ENCODE measurements at places on chromosomes 11 and 22.
A peak's percentile ranks its signal among the peaks of the same experiment; 100 is the strongest.

GRCh38 chr11:36774603-36775002 is 176.6 kb upstream of the RAG2 start:
- no peak for DNase-seq

- DNase-seq: no peak
Measured at GRCh38 chr11:121035169-121035755, 11.4 kb downstream of the TBCEL start.

GRCh38 chr11:69134957-69135356 is 20.8 kb upstream of the SMIM38 start:
- DNase-seq: no peak

GRCh38 chr11:20243974-20244373 is 83.7 kb upstream of the DBX1 start:
- DNase-seq: no peak

DNA sequence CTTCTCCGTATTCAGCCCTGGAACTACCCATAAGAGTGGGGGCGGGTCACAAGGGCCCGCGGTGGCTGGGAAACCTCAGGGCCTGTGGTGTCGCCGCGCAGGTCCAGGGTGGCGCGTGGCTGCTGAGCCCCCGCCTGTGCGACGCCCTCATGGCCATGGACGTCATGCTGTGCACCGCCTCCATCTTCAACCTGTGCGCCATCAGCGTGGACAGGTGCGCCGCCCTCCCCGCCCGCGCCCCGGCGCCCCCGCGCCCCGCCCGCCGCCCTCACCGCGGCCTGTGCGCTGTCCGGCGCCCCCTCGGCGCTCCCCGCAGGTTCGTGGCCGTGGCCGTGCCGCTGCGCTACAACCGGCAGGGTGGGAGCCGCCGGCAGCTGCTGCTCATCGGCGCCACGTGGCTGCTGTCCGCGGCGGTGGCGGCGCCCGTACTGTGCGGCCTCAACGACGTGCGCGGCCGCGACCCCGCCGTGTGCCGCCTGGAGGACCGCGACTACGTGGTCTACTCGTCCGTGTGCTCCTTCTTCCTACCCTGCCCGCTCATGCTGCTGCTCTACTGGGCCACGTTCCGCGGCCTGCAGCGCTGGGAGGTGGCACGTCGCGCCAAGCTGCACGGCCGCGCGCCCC is 2.4 kb downstream of the DRD4 start:
- no peak for DNase-seq

- DNase-seq: no peak
Measured at GRCh38 chr11:26717771-26718170, 4.1 kb downstream of the SLC5A12 start.

- DNase-seq: no peak
Measured at GRCh38 chr11:24731554-24731953, 234.7 kb downstream of the LUZP2 start.

DNA sequence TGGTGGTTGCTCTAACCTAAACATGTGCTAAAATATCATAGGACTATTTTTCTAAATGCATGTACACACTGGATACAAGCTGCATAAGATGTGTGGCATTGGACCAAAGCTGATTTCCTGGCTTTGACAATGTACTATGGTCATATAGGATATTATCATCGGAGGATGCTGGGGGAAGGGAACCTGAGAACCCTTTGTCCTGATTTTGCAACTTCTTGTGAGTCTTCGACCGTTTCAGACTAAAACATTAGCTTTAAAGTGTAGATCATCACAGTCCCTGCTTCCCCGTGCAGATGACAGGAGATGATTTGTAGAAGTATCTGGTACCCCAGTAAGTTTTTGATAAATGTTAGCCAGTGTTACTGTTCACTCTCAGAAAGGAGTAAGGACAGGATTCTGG is 554.7 kb downstream of the MIAT start:
- DNase-seq: no peak

GRCh38 chr22:32539631-32540421 is 65.2 kb downstream of the FBXO7 start:
- peak; percentile 94 for DNase-seq

DNA sequence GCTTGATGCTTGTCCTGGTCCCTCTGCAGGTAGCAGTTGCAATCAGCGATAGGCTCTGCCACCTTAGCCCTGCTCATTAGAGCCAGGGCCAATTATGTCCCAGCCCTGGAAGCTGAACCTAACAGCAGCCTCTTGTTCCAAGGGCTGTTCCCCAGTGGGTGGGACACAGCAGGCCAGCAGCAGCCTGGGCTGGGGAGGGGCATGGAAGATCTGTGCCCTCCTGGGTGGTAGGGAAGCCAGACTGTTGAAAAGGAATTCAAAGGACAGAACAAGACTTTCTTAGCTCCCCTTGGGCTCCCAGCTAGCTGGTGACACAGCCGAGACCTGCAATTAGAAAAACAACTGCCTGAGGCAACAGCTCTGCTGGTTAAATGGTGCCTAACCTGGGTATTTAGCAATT is 17.4 kb downstream of the DRD2 start:
- DNase-seq: no peak

DNA sequence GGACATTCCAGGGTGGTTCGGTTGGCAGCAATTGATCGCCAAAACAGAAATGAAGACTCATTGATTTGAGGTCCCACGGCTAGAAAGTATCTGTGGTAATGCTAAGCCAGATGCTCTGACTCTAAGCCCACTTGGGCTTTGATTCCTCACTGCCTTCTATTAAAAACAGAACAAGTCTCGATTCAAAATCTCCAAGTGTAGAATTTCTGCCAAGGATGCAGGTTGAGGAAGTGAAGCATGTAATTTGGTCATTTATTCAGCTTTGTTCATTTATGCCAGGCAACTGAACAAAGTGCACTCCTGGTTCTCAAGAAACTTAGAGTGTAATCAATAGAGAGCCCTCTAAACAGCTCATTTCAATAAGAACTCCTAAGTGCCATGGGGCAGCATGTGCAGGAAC is 2.3 kb upstream of the CEP295 start:
- no peak for DNase-seq

DNA sequence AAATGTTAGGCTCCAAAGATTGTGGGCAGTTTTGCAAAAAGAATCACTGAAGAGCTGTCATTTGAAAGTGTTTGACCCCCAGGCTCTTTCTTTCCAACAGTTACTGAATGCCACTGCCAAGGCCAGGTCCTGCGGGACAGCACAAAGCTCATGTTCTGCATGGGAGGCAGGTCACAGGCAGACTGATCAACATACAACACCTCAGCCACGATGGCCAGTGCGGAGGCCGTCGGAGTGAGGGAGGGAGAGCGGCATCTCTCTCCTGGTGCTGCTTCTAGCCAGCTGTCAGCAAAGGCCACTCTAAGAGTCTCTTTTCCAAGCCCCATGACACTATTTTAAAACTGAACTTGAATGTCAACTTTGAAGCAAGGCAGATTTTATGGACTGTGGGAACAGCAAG is 49.9 kb downstream of the ARFGAP3 start:
- DNase-seq: no peak

- DNase-seq: no peak
Measured at GRCh38 chr11:124865181-124865901, at the start of gene ROBO3. Gene ROBO3, plus strand, starts transcription at chr11:124865432. Its CDS starts 146 bp downstream, at chr11:124865578.

- DNase-seq: peak; percentile 72
Measured at GRCh38 chr11:115939731-115940421, 435.7 kb upstream of the CADM1 start.

GRCh38 chr11:77144857-77145428 is 16.9 kb downstream of the MYO7A start:
- no peak for DNase-seq

GRCh38 chr11:94725097-94725496 is 43.1 kb upstream of the AMOTL1 start:
- no peak for DNase-seq

DNA sequence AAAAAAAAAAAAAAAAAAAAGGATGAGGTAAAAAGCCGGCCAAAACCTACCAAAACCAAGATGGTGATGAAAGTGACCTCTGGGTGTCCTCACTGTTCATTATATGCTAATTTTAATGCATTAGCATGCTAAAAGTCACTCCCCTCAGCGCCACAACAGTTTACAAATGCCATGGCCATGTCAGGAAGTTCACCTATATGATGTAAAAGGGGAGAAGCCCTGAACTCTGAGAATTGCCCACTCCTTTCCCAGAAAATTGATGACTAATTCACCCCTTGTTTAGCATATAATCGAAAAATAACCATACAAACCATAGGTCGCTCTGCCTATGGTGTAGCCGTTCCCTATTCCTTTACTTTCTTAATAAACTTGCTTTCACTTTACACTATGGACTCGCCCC is 11.1 kb downstream of the C11orf96 start:
- no peak for DNase-seq

DNA sequence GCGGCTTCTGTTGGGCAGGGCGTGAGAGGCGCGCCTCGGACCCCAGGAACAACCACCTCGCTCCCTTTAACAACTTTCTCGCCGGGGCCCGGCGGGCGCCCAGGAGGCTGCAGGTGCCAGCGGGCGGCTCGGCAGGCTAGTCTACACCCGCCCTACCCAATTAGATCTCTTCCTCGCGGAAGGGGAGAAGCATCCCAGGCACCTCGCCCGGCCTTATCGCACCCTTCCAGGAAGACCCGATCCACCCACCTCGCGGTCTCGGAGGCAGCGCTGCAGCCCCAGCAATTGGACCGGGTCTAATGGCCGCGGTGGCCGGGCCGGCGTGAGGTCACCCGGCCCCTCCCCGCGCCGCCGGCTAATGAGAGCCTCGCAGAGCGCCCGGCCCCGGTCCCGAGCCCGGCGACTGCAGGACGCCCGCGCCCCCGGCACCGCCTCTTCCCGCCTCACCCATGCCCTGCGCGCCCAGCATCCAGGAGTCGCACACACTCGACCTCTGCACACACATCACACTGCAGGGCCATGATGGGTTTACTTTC is at the start of gene PLAAT3:
Gene PLAAT3 (minus strand): TSS at position 298 of the 536 bp plus-strand sequence. CDS start 419 bp downstream, outside the sequence.
- DNase-seq: peak; percentile 35

DNA sequence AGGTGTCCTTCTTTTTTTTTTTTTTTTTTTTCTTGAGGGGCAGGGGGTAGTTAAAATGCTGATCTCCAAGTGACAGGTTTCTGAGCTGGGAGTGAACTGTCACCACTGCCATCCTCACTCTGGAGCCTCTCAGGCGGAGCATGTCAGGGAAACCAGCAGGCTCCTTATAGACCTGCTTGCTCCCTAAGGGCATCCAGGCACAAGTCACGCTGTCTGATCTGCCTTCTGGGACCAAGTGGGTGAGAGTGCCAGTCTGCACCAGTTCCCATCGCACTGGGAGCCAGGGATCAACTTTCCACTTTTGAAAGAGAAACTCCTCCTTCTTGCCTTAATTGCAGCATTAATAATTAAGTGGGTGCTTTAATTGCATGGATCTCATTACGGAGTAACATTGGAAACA is 537.9 kb upstream of the CADM1 start:
- no peak for DNase-seq

GRCh38 chr22:44085743-44086270 is 61.7 kb downstream of the PARVB start:
- peak; percentile 34 for DNase-seq

DNA sequence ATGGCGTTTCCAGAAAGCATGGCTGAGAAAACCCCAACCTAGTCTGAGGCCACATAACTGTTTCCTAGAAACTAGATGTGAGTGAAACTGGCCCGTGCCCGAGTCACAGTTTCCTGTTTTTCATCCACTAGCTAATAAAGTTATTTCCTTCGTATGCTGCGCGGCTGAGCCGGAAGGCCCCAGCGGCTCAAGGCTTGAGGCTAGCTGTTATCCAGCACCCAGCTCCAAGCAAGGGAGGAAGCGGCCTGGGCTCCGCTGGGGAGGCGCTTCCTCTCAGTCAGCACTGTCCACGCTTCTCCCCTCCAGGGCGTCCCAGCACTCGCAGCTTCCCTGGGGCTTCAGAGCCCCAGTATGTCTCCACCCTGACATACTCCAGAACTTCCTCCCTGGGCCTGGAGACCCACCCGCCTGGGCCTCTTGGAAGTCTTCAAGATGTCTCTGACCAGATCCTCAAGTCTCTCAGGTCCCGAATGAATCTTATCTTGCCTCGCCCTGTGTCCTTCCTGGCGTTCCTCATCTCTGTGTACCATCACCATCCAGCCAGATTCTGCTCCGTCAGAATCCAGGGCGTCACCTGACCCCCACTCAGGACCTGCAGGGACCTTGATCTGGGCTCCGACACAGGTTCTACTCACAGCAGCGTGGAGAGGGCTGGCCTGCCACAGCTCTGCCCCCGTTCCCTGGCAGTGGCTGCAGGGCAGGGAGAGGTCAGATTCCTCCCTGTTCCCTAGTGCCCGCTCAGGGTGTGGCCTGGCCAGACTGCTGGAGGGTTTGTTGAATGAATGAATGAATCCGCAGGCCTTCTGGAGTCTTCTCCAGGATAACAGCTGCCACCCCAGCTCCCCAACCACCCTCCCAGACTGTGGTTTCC is 81.9 kb downstream of the LRRC32 start:
- peak; percentile 47 for DNase-seq

DNA sequence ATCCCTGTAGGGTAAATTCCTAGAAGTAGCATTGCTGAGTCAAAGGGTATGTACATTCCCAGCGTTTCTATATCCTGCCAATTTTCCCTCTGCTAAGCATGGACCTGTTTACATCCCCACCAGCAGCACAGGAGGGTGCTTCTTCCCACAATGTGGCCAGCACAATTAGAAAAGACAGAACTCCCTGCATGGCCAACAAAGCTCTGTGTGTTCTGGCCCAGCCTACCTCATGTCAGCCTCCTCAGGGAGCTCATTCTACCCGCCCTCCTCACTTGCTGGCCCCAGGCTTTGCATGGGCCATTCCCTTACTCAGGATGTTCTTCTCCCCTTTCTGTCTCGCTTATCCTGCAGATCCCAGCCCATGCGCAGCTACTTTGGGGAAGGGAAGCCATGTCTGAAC is 186.1 kb downstream of the DSCAML1 start:
- no peak for DNase-seq

DNA sequence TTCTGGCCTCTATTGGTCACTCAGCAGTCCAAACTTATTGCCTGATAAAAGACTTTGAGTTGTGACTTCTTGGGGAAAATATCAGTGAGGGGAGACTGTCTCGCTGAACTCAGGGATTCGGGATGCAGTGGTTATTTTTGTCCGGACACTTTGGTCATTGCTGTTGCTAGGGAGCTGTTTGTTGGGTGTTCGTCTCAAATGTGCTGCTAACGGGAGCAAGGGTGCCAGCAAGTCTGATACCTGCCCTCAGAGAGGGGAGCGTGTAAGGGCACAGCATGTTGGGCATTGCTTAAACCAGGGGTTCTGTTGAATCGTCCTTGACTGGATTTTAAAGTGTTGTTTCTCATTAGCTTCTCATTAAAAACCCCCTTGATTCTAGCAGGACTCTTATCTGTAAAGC is 49.2 kb upstream of the SLC25A18 start:
- DNase-seq: no peak

GRCh38 chr22:24948356-24949202 is 2.1 kb upstream of the LHFPL7 start:
- DNase-seq: no peak
